Stimulated activated CD8-positive, alpha-beta memory T cell treated with anti-CD3 and anti-CD28 coated beads, Interleukin-15, amount 100 ng/mL, for 4 hours (primary cell): ENCODE measurements at places on chromosomes 6 and 20.

GRCh38 chr20:46938434-46938833 is 43.8 kb downstream of the EYA2 start:
- no peak for DNase-seq

DNA sequence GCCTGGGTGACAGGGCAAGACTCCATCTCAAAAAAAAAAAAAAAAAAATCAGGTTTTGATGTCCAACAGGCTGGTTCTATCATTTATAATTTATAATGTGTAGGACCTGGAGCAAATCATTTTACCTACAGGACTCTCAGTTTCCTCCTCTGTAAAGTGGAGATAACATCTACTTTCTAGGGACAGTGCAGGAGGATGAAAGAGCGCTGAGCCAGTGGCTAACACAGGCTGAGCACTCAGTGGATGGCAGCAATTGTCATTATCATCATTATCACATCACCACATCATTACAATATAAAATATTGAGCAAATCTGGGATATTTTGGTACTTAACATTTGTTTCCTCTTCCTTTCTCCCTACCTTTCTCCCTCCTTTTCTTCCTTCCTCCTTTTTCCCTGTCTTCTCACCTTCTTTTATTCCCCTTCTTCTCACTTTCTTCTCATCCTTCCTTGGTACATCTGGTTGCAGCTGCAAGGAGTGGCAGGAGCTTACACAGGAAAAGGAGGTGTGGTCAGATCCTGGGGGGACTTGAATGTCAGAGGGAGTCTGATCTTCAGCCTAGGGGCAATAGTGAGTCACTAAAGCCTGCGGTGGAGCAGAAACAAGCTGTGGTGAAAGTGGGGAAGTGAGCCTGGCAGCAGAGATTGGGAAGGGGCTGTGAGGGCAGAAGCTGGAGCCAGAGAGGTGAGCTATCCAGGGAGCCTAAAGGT is 24.6 kb upstream of the CTNNBL1 start:
- DNase-seq: no peak

DNA sequence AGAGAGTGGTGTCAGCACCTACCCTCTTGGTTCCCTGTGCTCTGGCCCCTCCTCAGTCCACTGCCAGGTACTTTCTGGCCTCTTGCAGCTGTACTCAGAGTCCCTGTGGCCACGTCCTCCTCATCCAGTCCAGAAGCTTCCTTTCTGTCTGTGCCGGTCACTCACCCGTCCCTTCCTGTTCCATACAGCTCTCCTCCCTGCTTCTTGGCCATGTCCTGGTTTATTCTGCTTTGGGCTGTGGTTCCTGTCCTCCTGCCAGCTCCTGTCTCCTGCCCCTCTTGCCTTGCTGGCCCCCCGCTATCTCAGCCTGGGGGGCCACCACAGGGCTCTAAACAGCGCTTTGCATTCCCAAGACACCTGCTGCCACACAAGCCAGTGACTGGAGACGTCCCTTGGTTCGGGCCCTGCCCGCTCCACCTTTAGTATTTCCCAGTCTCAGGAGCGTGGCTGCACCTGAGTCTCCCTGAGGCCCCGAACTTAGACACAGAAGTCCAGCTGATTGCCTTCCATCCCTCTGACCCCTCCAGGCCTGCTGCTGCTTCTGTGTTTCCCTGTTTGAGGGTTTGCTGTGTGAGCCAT is 15.5 kb upstream of the RBM38 start:
- no peak for DNase-seq

- no peak for DNase-seq
Observed at GRCh38 chr20:7196481-7196880, 429.0 kb downstream of the BMP2 start.

DNA sequence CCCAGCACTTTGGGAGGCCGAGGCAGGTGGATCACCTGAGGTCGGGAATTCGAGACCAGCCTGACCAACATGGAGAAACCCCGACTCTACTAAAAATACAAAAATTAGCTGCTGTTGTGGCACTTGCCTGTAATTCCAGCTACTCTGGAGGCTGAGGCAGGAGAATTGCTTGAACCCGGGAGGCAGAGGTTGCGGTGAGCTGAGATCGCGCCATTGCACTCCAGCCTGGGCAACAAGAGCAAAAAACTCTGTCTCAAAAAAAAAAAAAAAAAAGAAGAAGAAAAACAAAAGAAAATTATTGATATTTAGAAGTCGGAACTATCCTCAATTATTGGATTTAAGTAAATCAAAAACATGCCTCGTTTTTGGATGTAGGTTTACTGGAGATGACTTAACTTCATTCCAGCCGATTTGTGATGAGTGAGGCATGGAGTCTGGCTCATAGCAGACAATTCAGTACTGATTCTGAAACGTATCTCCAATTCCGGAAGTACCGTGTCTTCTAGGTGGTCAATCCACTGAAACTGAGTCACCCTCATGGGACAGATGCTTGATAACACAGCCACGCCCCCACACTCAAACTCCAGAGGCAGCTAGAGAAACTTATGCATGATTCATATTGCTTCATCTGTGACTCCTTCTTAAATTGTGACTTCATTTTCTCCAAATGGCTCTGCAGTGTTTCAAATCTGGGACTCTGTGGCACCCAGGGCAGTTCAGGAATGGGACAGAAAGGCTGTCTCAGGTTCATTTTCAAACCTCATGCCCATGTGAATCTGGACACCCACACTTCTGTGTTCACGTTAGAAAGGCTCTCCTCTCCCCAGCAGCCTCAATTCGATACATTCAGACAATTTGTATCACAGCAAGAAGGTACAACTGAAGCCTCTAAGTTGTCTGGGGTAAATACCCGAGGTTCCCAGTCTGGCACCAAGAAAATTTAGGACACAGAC is 110.4 kb upstream of the ARMC2 start:
- no peak for DNase-seq

- DNase-seq: no peak
Observed at GRCh38 chr6:157089851-157090250, 233.5 kb downstream of the TMEM242 start.

GRCh38 chr6:148611213-148611612 is 135.6 kb upstream of the UST start:
- DNase-seq: no peak

DNA sequence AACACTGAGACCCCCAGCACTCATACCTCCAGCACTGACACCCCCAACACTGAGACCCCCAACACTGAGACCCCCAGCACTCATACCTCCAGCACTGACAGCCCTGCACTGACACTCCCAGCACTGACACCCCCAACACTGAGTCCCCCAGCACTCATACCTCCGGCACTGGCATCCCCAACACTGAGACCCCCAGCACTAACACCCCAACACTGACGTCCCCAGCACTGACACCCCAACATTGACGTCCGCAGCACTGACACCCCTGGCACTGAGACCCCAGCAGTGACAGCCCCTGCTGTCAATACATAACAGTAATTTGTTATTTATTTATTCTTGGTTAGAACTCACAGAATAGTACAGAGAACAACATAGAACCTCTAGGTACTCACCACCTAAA is 58.0 kb downstream of the ERMARD start:
- DNase-seq: no peak

GRCh38 chr6:8194490-8194889 is 92.1 kb upstream of the EEF1E1 start:
- DNase-seq: no peak

DNA sequence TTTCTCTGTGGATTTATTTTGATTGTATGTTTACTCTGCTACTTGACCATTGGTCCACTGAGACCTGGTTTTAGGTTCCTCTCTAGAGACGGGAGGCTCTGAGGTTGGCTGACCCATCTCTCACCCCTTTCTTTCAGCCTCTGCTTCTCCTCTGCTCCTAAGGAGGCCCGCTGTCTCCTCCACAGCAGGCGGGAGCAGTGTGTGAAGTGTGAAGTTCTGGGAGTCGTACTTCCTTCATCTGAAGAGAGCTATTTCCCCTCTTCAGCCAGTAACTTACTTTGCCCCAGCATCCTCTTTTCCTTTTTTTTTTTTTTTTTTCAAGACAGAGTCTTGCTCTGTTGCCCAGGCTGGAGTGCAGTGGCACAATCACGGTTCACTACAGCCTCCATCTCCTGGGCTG is 21.1 kb downstream of the PDRG1 start:
- no peak for DNase-seq

GRCh38 chr20:61573415-61574305 is 321.6 kb downstream of the CDH4 start:
- DNase-seq: no peak

GRCh38 chr20:63829945-63830835 is 874 bp downstream of the ZBTB46 start:
- DNase-seq: no peak

- no peak for DNase-seq
Observed at GRCh38 chr6:25524542-25524941, 127.5 kb upstream of the SCGN start.

DNA sequence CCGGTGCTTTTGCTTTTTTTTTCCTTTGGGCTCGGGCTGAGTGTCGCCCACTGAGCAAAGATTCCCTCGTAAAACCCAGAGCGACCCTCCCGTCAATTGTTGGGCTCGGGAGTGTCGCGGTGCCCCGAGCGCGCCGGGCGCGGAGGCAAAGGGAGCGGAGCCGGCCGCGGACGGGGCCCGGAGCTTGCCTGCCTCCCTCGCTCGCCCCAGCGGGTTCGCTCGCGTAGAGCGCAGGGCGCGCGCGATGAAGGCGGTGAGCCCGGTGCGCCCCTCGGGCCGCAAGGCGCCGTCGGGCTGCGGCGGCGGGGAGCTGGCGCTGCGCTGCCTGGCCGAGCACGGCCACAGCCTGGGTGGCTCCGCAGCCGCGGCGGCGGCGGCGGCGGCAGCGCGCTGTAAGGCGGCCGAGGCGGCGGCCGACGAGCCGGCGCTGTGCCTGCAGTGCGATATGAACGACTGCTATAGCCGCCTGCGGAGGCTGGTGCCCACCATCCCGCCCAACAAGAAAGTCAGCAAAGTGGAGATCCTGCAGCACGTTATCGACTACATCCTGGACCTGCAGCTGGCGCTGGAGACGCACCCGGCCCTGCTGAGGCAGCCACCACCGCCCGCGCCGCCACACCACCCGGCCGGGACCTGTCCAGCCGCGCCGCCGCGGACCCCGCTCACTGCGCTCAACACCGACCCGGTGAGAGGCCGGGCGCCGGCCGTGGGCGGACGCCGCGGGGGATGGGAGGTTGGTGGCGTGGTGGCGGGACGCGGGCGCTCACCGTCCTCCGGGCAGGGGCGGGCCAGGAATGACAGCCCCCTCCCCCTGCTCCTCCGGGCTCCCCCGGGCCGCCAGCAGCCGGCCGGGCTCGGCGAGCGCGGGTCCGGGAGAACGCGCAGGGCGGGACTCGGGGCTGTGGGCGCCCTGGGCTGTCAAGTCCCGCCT is 606 bp downstream of the ID4 start:
- DNase-seq: no peak

GRCh38 chr6:40116832-40117231 is 182.6 kb upstream of the MOCS1 start:
- no peak for DNase-seq

DNA sequence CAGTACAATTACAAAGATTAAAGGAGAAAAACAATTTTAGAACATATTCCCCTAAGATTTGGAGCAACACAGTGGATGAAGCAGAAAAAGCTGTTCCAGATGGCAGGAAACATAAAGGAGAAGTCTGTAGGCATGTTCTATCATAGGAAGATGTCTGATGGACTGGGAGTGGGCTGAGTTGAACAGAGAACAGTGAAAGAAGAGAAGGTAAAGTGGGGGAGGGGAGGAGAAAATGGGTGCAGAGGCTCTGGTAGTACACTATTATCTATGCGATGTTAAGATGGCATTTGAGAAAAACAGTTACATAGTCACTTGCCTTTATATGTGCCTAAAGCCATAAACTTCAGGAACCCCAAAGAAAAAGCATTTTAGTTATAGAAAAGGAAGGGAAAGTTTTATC is 4.2 kb upstream of the PHIP start:
- DNase-seq: no peak

GRCh38 chr6:7998103-7998725 is 66.0 kb downstream of the BLOC1S5 start:
- DNase-seq: no peak

- DNase-seq: no peak
Observed at GRCh38 chr6:66699385-66699784, 992.4 kb upstream of the EYS start.

- no peak for DNase-seq
Observed at GRCh38 chr6:25250878-25251277, 28.3 kb upstream of the CARMIL1 start.

DNA sequence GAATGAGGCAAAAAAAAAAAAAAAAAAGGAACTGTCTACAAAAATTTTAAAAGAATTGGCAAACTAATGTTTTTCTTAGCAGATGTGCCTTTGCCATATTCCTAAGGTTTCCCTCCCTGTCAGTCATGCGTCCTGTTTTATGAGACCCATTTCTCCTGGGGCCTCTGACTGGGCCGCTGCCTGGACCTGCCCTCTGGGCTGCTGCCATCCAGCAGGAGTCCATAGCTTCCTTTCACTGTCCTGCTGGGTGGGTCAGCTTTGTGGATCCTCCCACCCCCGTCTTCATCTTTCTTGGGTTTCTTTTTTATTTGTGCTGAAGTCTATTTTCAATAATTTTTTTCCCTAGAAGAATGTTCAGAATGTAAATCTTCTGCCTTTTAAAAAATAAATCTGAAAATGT is 110.8 kb upstream of the SCP2D1 start:
- no peak for DNase-seq

GRCh38 chr20:45611054-45611453 is 18.5 kb upstream of the WFDC10A start:
- no peak for DNase-seq

GRCh38 chr6:23176471-23176870 is 607.1 kb downstream of the HDGFL1 start:
- no peak for DNase-seq

GRCh38 chr6:34834789-34835518 is 43.1 kb downstream of the BLTP3A start:
- DNase-seq: no peak

GRCh38 chr6:144013486-144013909 is 5.4 kb upstream of the PLAGL1 start:
- DNase-seq: no peak

DNA sequence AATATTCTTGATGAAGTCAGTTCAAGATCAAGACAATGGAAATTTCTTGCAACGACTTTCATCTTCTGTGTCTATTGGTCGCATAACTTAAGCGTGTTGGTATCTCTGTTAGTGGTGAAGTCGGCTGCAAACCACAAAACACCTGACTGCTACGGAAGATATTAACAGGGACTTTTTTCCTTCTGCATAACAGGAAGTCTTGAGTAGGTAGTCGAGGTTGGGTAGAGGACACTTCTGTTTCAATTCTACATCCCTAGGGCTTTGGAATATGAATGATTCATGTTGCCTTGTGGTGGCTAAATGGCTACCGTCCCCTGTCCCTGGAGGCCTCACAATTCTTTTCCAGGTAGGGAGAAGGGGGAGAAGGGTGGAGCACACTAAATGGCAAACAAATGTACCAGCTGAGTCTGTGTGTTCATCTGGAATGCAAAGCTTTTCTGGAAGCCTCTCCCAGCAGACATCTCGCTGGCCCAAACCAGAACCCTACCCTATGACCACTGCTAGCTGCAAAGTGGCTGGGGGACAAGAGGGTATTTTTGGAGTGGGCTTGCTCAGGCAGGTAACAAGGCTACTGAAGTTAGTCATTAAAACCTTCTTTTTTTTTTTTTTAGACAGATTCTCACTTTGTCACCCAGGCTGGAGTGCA is 34.6 kb upstream of the NKX2-2 start:
- peak; percentile 34 for DNase-seq

- no peak for DNase-seq
Observed at GRCh38 chr6:25794784-25795183, 37.1 kb downstream of the SLC17A1 start.

- DNase-seq: no peak
Observed at GRCh38 chr6:117502580-117502979, 20.1 kb downstream of the DCBLD1 start.
